ENCODE measurements at places on chromosomes 13 and 19.

GRCh38 chr13:66558506-66558905 is 671.6 kb downstream of the PCDH9 start:
- DNase-seq, result no peak

GRCh38 chr13:32663660-32664059 is 77.4 kb downstream of the PDS5B start:
- no peak for DNase-seq

- DNase-seq, result no peak
Observed at GRCh38 chr13:109274188-109274821, 512.1 kb downstream of the IRS2 start.

GRCh38 chr19:41998246-41999020 is 4.4 kb upstream of the ATP1A3 start:
- peak; percentile 25 for DNase-seq

- DNase-seq, result no peak
Observed at GRCh38 chr13:28376604-28377003, 118.3 kb downstream of the FLT1 start.

- DNase-seq, result no peak
Observed at GRCh38 chr13:42873081-42873480, 91.7 kb downstream of the FAM216B start.

- DNase-seq, result no peak
Observed at GRCh38 chr13:104132849-104133248, 1066.6 kb upstream of the SLC10A2 start.

- no peak for DNase-seq
Observed at GRCh38 chr13:35888457-35888883, 242.7 kb downstream of the DCLK1 start.

DNA sequence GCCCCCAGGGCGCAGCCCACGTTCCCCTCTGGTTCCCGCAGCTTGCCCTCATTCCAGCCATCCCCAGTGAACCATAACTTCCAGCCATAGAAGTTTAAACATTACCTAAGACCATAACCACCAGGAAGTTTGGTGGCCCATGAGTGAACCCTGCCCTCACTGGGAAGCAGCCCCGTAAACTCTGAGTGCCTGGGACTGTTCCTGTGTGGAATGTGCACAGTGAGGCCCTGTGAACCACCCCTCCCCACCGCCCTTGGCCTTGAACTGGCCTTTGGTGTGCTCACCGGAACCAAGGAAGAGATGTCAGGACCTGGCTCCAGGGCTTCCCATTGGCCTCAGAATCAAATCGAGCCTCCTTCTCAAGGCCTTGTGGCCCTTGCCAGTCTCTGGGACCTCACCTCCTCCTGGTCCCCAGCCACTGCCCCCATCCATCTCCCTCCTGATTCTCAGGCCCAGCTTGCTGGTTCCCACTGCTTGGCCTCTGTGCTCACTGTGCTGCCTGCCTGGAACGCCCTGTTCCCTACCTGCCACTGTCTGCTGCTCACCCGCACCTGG is 46.5 kb downstream of the DNM2 start:
- DNase-seq, result no peak

- DNase-seq, result no peak
Observed at GRCh38 chr13:84470528-84470927, 588.3 kb upstream of the SLITRK1 start.

All from stimulated activated CD4-positive, alpha-beta T cell treated with anti-CD3 and anti-CD28 coated beads, Interleukin-4, amount 100 ng/mL, for 24 hours (primary cell).